IMR-90 (cell line): ENCODE measurements at places on chromosomes 6 and 20. TPM values are rescaled to one million over a fixed set of nuclear protein-coding genes. Genes with fewer than 3 reads are reported as not detected.

Gene TFAP2C
- 0.05 TPM in 1 of 2 replicates, not detected in the other for polyA plus RNA-seq

Gene MAVS
- polyA plus RNA-seq = 15.5 and 15.6 TPM in 2 replicates

Gene TTK
- polyA plus RNA-seq = 7.2 and 7.5 TPM in 2 replicates

GRCh38 chr20:59359906-59360725 lies 59.7 kb downstream of the EDN3 start:
- H3K4me3 ChIP-seq = no peak overlapping the region
- no peaks in the 10 kb centered on the region for H3K4me1 ChIP-seq
- no peaks in the 10 kb centered on the region for H3K27me3 ChIP-seq
- H3K36me3 ChIP-seq = no peaks in the 10 kb centered on the region

DNA sequence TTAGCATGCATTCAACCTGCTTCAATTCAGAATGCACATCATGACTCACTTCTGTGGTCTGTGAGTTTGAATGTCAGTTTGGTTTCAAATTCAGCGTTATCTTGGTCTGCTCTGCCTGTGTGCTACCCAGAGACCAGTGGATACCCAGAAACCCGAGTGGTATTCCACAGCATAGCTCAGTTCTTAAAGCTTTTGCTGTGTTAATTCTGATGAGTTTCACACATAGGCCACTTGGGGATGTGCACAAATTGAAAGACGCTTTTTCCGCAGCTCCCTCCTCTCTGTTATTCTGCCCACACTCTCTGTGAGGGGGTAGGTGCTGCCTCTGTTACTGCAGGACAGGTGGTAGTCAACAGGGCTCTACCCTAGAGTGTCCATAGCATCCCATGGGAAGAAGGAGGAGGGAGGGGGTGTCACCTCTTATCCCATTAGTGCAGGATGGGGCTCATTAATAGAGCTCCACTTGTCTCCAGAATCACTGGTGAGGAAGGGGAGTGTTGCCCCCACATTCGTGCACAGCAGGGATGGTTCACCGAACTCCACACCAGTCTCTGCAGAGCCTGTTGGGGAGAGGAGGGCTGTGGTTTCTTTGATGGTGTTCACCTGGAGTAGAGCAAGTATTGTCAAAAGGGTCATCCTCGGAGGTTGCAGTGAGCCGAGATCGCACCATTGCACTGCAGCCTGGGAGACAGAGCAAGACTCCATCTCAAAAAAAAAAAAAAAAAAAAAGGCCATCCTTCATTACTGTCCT lies 29.2 kb upstream of the SDCBP2 start:
- peak; percentile 83 for DNase-seq
- no peak overlapping the region for H3K4me3 ChIP-seq
- no peak overlapping the region for H3K27ac ChIP-seq
- H3K36me3 ChIP-seq = peaks cover 31% of the 10 kb centered on the region
- H3K4me1 ChIP-seq = peaks cover 6% of the 10 kb centered on the region

- DNase-seq = no peak
- no peak overlapping the region for H3K27ac ChIP-seq
- H3K36me3 ChIP-seq = peaks cover 47% of the 10 kb centered on the region
- H3K27me3 ChIP-seq = no peaks in the 10 kb centered on the region
- H3K4me3 ChIP-seq = no peak overlapping the region
Observed at GRCh38 chr20:35627121-35627520, 11.5 kb downstream of the SPAG4 start.
